Activated CD4-positive, alpha-beta T cell treated with anti-CD3 and anti-CD28 coated beads, Interleukin-2, amount 50 U/mL, for 4 hours (primary cell): ENCODE measurements at places on chromosomes 7 and 10.

GRCh38 chr7:2913760-2914387, 69.8 kb upstream of the GNA12 start:
- no peak for DNase-seq

GRCh38 chr7:124752310-124752709, 13.3 kb downstream of the GPR37 start:
- no peak for DNase-seq

DNA sequence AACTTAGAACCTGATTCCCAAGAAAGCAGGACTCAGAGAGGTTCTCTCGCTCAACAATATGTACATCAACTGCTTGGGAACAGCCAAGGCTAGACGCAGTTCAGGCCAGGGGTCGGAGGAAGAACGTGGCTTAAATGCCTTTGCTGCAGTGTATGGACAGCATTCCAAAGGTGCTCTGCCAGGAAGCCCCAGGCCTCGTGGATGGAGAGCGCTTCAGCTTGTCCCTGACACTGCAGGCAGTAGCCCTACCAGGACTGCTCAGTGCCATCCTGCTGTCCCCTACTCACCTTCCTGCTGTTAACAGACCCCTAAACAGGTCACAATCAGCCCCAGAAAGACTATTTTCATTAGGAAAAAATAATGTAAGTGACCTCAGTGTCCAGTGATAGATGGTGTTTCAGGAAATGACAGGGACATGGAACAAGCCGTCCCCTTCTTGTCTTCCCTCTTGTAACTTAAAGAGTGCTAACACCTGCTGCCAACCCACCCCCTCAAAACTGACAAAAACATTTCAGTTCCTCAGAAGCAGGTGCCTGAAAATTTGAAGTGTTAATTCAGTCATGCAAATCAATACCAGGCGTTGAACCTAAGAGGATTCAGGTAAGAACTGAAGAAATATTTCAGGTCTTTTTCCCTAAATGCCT, 16.5 kb downstream of the CREB3L2 start:
- no peak for DNase-seq

GRCh38 chr7:85733169-85733915, 546.5 kb upstream of the SEMA3D start:
- no peak for DNase-seq

GRCh38 chr10:72370201-72370722, 15.5 kb upstream of the DNAJB12 start:
- no peak for DNase-seq

DNA sequence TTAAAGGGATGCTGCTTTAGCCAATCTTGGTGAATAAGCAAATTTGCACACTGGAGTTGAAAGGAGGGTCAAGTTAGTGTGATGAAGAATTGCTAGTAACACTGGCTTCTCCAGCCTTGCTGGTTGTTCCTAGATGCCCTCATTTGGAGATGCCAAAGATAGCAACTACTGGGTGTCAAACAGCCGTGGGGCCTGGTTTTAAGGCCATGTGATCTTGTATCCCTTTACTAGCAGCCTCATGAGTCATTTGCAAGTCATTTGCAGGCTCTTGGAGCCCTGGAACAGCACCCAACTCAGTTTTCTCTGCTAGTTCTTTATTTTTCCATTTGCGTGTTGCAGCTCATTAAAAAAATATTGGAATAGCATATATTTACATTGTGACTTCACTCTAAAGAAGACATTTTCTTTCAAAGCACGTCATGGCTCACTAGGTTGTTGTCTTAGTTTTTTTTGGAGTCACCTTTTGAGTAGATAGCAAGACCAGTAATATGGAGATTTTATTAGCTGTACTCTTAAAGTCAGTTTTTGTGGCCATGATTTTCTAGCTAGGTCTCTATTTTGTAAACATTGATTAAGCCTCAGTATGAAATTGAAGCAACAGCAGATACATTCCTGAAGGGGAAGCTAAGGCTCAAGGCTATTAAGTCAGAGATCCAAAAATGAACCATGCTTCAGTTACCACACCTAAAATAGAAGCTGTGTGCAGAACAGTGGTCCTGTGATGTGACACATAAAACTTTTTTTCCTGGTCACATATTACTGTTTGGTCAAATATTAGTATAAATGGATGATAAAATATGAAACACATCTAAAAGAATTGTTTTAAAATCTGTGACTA, 1.3 kb downstream of the LSMEM1 start:
- no peak for DNase-seq

GRCh38 chr7:130939321-130940095, 205.5 kb upstream of the KLF14 start:
- no peak for DNase-seq

DNA sequence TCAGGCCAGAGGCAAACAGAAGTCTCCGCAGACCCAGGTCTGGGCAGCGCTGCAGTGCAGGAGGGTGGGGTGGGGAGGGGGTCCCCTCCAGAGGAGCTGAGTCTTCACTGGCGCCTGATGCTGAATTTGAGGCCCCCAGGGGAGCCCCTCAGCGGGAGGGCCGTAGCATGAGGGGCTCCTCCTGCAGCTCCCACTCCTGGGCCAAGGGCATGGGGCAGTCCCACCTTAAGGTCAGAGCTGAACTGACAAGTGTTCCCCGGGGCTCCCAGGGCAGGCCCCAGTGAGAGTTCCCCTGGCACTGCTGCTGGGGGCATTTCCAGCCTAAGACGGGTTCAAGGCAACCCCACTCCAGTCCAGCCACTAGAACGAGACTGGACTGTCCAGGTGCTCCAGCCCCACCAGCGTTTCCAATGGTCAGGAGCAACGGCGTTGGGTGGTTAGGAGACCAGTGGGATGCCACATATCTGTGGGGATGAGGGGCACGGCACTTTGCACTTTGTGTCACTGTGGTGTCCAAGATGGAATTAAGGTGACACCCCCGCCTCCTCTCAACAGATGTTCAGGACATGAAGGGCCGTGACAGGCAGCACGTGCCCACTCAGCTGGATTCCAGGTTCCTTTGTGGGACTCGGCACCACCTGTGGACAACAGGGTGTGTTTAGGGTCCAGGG, 139.1 kb downstream of the PTPRN2 start:
- DNase-seq = no peak
